ENCODE measurements at places on chromosomes 7 and 10.
A peak's percentile ranks its signal among the peaks of the same experiment; 100 is the strongest.

DNA sequence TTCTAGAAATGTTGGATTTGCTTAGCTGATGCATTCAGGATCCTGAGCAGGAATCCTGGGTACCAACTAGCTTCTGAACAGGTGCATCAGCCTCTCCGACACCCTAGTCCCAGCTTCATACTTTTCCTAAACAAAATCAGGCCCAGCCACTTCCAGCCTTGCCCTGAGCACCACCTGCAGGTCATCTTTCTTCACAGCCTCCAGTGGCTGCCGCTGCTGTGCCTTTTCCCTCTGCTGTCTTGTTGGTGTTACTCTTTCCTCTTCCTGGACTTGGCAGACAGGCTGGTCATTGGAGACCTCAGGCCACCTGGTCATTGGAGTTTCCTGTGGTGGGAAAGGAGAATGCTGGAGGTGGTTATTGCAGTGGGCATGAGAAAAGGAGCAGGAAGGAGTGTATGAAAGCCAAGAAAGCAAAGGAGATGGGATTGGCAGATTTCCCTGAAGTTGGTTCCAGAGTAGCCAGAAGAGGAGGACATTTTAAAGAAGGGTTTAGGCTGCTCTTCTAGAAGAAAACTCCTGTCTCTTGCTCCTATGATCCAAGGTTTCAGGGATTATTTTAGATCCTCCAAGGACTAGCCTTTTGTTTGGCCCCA lies 48.2 kb upstream of the NFKB2 start:
- DNase-seq = no peak

DNA sequence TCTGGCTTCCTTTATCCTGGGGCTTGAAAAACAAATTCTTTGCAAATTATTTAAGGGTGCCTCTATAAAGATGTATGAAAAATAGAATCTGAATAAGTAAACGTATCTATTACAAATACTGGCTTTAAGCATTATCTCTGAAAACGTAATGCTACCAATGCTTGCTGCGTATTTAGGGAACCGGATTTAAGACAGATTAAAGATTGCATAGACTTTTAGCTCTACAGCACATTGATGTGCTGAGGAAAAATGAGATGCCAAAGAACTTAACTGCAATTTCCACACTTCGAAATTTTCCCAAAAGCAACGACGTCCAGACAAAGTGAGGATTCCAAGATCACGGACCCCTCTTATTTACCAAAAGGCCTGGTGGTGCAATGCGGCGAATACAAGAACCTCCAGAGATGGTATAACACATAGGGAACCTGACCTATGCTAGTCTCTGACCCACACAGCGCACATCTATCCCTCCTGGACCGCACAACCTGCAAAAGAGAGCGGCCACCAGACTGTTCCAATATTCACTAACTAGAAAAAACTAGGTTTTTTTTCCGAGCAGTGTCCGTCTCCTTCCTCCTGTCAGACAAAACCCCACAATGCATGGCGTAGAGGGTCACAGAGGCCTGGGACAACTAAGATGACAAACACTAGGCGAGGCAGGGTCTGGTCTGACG lies 34.3 kb upstream of the PHF14 start:
- no peak for DNase-seq

DNA sequence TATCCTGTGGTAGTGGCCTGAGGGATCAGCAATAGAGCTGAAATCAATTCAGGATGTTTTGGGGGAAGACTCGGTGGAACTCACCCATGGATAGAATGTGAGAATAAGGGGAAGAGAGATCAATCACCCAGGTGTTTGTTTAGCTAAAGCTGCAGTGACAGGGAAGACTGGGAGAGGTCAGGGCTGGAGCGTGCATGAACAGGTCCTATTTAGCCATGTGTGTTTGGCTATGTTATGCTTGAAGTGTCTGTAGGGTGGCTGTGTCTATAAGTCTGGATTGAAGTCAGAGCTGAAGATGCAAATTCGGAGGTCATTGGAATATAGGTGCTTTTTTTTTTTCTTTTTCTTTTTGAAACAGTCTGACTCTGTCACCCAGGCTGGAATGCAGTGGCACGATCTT lies 4.6 kb downstream of the ATP6V1F start:
- no peak for DNase-seq

DNA sequence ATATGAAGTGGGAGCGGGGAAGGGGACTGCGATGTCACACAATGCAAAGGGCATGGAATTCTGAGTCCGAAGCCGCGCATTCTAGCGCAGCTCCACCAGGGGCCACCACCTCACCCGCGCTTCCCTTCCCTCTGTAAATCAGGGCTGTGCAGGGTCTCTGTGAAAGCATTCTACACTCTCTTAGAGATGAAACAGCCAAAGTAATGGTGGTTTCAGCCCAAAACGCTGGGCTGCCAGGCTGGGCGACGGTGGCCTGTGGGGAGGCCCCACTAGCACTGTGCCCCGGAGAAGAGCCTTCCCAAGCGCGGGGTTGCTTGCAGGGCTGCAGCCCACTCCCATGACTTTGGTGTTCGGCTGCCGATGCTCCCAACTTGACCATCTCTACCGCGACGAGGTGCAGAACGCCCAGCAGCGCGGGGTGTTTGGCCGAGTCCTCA lies 11.4 kb downstream of the ATG9B start:
- peak; percentile 75 for DNase-seq

DNA sequence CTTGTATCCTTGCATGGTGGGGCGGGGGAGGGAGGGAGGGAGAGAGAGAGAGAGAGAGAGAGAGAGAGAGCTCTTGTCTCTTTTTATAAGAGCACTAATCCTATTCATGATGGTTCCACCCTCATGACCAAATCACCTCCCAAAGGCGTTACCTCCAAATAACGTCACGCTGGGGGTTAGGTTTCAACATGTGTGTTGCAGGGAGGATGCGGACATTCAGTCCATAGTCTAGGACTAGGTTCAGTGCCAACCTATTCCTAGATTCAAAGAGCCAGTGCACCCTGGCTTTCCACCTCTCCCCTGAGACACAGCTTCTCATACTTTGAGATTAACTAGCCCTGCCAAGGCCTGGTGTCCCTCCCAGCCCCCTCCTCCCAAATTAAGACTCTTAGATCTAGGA lies 123.0 kb downstream of the GRK5 start:
- DNase-seq = peak; percentile 30

DNA sequence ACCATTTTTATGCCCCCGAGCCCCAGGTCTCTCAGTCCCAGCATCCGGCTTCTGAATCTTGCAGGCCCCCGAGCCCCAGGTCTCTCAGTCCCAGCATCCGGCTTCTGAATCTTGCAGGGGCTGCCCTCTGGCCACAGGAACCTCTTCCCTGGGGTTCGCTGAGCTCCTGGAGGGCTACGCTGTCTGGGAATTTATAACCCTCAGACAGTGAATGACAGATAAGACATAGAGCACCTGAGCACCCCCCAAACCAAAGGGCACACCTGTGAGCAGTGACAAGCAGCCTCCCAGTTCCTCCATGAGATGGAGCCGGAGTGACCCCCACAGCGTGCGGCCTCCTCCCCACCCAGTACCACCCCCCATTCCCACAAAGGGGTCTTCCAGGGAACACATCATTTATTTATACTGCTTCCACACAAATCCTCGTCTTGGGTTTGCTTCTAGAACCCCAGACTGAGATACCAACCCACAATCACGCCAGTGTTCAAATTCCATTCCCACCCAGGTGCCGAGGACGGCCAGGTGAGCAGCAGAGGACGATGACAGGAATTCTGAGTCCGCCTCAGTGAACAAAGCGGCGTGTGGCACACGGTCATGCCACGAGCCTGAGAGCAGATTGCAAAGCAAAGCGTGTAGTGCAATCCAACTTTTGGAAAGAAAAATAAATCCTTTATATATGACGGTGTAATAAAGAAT lies 57.7 kb upstream of the FAM20C start:
- no peak for DNase-seq

DNA sequence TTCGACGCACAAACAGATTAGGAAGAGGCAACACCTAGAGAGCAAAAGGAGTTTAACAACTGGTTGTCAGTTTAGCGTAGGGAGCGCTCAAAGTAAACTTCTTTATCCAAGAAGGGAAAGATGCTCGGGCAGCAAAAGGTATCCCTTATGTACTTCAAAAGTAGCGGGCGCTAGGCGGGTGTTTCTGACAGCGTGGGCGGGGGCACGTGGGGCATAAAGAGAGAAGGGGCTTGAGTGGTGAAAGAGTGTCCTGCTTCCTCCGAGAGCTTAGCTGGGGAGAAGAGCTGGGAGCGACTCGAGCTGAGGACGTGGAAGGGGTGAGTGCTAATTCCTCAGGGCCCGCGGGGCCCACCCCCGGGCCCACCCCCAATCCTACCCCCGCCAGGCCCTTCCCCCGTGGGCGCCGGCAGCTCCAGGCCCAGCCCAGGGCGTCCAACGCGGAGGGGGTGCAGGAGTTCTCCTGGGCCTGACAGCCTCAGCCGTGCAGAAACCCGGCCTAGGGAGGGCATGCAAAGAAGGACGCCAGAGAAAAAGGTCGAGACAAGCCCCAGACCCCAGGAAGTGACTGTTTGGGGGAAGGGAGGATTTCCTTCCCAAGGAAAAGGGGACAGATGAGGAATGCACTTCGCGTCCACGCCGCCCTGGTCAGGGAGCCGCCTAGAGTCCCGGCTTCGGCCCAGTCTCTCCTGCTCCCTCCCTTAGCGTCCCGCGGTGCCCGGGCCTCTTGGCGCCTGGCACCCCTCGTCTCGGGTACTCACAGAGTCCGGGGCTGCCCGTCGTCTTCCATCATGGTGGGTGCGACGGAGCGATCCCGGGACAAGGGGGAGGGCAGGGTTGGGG lies 868 bp downstream of the TIAL1 start:
- peak; percentile 50 for DNase-seq

- DNase-seq = no peak
Observed at GRCh38 chr7:74418076-74418475, 35.6 kb upstream of the GTF2IRD1 start.

GRCh38 chr7:79403451-79403850 lies 50.0 kb downstream of the MAGI2 start:
- DNase-seq = peak; percentile 25

DNA sequence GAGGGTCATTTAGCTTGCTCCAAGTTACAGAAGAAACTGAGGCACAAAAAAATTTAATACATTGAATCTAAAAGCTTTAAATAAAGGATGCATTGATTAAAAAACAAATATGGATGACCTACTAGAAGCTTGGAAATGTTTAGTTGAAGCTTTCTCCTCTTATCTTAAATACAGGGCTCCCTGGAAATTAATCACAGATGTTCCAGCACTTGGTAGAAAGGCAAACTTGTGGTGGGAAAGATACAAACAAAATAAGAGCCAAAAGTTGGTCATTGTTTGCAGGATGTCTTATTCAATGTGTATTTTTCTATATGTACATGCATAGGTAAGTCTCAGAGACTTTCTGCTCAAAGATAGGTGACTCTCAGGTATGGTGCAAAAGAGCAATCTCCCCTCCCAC lies 40.7 kb upstream of the LYZL1 start:
- no peak for DNase-seq

GRCh38 chr10:48417374-48417773 lies 110.9 kb downstream of the MAPK8 start:
- DNase-seq = no peak

- no peak for DNase-seq
Observed at GRCh38 chr10:114206902-114207301, 27.7 kb downstream of the TDRD1 start.

DNA sequence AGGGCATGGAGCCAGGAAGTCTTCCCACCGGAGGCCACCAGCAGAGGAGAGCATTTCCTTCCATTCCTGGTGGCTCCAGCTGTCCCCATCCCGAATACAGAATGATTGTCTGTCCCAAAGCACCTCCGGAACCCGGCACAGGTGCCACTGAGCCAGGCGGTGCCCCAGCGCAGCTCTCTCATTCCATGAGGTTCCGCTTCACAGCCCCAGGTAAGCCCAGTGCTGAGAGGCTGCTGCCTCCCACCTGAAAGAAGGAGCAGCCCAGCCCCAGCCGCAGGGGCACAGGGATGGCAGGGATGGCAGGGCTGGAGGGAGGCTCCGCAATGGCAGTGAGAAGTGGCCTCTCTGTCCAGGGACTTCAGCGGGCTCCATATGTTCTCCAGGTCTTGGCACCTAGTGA lies 162.1 kb upstream of the TCERG1L start:
- DNase-seq = no peak

DNA sequence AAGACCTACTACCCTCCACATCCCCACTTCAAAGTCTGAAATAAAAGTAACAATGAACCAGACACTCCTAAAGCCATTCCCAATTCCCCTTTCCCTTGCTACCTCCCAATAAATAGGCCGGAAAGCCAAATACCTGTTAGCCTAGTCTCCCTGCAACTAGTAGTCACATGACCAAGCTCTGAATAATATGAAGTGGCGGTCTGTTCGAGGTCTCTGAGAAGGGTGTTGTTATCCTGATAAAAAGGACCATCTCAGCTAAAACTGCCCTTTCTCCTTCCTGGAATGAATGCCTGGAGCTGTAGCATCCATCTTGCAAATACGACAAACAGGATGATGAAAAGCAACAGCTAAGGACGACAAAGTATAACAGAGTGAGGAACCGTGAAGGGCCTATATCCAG lies 6.0 kb downstream of the KIF5B start:
- no peak for DNase-seq

- no peak for DNase-seq
Observed at GRCh38 chr7:131026297-131027000, 292.4 kb upstream of the KLF14 start.

DNA sequence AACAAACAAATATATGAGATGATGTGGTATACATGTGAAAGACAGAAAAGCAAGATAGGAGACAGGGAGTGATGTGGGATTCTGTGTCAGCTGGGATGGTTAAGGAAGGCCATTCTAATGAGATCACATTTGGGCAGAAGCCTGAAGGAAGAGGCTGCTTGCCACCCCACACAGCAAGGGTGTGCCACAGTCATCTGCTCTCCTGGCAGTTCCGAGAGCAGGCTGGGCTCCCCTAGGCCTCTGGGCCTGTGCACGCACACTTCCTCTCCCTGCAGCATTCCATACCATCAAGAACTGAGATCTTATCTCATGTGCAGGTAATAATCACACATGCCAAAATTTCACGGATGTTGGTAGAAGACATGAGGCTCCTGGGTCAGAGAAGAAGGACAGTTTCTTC lies 43.1 kb downstream of the SYPL1 start:
- DNase-seq = no peak

GRCh38 chr10:33534416-33534815 lies 199.9 kb upstream of the NRP1 start:
- DNase-seq = no peak

DNA sequence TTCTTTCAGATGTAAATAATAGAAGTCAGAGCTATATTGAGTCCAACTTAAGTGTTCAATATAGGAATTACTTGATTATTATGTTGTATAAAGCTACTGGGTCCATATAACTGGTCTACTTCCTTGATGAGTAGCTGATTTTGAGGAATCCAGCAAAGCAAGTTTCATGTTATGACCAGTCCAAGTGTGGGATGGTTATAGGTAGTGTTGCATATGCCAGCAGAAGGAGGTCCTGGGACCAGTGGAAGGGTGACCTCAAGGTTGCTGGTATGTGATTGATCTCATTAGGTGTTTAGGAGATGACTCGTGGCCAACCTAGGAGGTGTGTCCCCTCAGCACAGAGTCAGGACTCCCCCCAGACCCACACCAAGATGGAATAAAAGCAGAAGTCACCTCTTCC lies 551.5 kb downstream of the KCNMA1 start:
- no peak for DNase-seq

All from muscle of back (tissue), 13 donors.